ENCODE measurements at places on chromosomes 1 and 21.

GRCh38 chr1:111441573-111442192 lies 7.4 kb downstream of the WDR77 start:
- peak; percentile 14 for DNase-seq

DNA sequence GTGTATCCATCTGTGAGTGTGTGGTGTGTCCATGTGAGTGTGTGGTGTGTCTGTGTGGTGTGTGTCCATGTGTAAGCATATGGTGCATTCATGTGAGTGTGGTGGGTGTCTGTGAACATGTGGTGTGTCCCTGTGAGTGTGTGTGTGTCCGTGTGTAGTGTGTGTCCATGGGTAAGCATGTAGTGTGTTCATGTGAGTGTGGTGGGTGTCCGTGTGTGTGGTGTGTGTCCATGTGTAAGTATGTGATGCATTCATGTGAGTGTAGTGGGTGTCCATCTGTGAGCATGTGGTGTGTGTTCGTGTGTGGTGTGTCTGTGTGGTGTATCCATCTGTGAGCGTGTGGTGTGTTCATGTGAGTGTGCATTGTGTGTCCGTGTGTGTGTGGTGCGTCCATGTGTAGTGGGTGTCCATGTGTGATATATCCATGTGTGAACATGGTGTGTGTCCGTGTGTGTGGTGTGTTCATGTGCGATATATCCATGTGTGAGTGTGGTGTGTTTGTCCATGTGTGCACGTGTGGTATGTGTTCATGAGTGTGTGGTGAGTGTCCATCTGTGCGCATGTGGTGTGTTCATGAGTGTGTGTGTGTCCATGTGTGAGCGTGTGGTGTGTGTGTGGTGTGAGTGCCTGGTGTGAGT lies 12.3 kb downstream of the SLC19A1 start:
- no peak for DNase-seq

DNA sequence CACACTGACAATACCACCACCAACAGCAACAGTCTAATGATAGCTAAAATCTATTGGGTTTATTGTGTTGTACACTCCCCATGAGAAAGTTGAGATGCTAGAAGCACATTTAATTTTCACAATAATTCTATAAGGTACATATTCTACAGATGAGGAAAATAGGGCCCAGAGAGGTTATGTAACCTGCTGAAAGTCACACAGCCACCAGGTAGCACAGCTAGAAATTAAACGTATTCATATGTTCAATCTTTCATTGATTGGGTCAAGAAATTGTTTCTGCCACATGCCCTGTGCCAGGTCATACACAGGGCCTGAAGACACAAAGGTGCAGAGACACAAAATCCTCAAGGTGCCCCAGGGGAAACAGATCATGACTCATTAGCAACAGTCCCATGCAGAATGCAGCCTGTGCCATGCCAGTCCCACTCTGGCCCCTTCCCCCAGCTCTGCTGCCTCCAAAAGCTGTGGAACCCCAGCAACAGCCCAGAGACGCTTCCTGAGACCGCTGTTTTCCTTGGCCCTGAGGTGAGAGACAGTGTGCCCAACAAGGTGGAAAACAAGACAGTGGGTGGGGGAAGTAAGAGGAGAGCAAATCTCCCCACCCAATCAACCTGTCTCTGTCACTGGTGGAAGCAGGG lies 32.1 kb downstream of the GJA4 start:
- no peak for DNase-seq

DNA sequence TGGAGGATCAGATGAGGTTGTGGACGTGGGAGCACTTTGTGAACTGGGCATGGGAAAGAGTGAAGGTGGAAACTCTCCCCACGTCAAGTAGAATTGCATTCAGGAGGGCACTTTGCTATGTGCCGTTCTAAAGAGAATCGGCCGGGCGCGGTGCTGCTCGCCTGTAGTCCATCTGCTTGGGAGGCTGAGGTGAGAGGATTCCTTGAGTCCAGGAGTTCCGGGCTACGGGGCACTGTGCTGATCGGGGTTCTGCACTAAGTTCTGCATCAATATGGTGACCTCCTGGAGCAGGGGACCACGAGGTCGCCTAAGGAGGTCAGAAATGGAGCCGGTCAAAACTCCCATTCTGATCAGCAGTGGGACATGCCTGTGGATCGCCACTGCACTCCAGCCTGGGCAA lies 141.9 kb downstream of the PEX14 start:
- DNase-seq: no peak

- DNase-seq: no peak
Observed at GRCh38 chr1:153773096-153773921, 1.9 kb upstream of the SLC27A3 start.

GRCh38 chr1:231628207-231628876 lies 1.8 kb downstream of the DISC1 start:
- peak; percentile 46 for DNase-seq

DNA sequence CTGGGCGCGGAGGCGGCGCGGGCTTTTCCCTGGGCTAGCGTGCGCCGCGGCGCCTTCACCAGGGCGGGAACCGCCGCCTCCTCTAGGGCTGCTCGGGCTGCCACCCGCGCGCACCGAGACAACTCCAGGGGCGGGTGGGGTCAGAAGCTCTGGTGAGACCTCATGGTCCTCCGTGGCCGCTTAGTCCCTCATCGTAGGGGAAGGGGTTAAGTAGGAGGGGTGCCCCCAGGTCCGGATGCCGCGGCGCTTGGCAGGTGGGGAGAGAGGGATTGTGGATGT lies 559 bp downstream of the SERTAD4 start:
- DNase-seq: peak; percentile 38

Measured in EL (cell line).